ENCODE measurements at places on chromosomes 7 and 10.
A peak's percentile ranks its signal among the peaks of the same experiment; 100 is the strongest.

- DNase-seq, result no peak
Measured at GRCh38 chr7:40148671-40149070, 13.9 kb downstream of the SUGCT start.

DNA sequence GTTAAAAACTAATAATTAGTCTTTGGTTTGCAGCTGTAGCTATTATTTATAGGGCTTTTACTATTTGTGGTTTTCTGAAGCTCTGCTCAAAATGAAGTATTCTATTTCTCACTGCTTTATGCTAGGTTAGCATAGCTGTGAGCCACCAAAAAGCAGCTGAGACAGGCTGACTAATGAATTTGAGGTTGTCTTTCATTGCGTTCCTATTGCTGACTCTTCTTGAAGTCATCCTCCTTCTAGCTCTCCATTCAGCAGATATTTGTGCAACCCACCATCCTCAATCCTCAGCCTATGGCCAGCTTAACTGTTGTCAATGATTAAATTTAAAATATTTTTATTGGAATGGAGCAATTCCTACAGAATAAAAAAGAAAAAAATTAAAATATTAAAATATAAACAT, 2.1 kb upstream of the RALA start:
- DNase-seq, result no peak

GRCh38 chr10:92544296-92544695, 29.6 kb downstream of the IDE start:
- DNase-seq, result no peak

GRCh38 chr10:27207350-27207749, 33.2 kb downstream of the ACBD5 start:
- no peak for DNase-seq

GRCh38 chr7:24963218-24963617, 16.8 kb downstream of the OSBPL3 start:
- peak; percentile 56 for DNase-seq

DNA sequence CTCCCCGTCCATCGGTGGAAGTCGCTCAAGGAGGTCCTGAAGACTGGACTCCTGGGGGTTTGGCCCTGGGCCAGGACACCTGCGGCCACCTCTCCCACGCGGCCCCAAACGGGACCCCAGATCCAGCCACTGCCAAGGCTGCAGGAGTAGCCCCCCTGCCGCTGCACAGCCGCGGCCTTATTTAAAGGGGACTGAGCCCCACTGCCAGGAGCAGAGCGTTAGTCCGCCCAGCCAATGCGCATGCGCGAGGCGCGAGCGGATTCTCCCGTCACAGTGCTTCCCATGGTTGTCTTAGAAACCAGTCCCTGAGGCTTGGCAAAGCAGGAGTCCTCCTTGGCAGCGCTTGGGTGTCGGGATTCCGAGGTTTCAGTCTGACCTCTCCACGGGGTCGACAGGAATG, 320.0 kb downstream of the ZNF716 start:
- DNase-seq, result no peak

GRCh38 chr10:114335614-114336013, 68.7 kb downstream of the AFAP1L2 start:
- DNase-seq, result no peak

- DNase-seq, result no peak
Measured at GRCh38 chr7:37110660-37111424, 337.8 kb downstream of the ELMO1 start.

- DNase-seq, result no peak
Measured at GRCh38 chr10:24982319-24983112, 30.1 kb upstream of the PRTFDC1 start.

DNA sequence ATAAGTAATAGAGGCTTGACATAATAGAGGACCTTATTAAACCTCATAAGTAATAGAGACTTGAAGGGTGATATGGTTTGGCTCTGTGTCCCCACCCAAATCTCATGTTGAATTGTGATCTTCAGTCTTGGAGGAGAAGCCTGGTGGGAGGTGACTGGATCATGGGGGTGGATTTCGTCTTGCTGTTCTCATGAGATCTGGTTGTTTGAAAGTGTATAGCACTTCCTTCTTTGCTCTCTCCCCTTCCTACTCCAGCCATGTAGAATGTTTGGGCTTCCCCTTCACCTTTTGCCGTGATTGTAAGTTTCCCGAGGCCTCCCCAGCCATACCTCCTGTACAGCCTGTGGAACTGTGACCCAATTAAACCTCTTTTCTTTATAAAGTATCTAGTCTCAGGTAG, 8.6 kb downstream of the KIFBP start:
- DNase-seq, result no peak

DNA sequence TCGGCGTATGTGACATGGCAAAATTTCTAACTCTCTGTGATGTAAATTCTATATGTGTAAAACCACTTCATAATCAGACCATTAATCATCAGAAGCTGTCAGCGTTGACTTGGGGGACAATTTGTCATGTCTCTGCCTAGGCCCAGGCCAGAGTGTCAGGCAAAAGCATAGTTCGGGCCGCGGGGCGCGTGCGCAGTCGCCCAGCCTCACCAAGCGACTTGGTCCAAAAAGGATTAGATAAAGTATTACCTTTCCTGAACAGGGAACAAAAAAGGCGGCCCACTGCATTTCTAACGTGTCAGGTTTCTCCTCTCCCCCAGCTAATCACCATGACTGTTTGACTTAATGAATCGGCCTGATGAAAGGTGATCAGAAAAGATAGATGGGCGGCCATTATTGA, 114.2 kb downstream of the EBF3 start:
- no peak for DNase-seq

- DNase-seq, result no peak
Measured at GRCh38 chr7:16083931-16084330, 337.4 kb downstream of the CRPPA start.

- DNase-seq, result no peak
Measured at GRCh38 chr7:107113866-107114265, 54.9 kb upstream of the HBP1 start.

- DNase-seq, result no peak
Measured at GRCh38 chr7:50713123-50713965, 69.4 kb downstream of the GRB10 start.

- DNase-seq, result no peak
Measured at GRCh38 chr10:65710306-65710705, 1215.5 kb upstream of the LRRTM3 start.

- DNase-seq, result no peak
Measured at GRCh38 chr10:36358736-36359135, 716.6 kb upstream of the FZD8 start.

GRCh38 chr7:34044734-34045353, 139.5 kb downstream of the BMPER start:
- DNase-seq, result no peak

GRCh38 chr7:125568799-125569198, 639.2 kb upstream of the POT1 start:
- no peak for DNase-seq

DNA sequence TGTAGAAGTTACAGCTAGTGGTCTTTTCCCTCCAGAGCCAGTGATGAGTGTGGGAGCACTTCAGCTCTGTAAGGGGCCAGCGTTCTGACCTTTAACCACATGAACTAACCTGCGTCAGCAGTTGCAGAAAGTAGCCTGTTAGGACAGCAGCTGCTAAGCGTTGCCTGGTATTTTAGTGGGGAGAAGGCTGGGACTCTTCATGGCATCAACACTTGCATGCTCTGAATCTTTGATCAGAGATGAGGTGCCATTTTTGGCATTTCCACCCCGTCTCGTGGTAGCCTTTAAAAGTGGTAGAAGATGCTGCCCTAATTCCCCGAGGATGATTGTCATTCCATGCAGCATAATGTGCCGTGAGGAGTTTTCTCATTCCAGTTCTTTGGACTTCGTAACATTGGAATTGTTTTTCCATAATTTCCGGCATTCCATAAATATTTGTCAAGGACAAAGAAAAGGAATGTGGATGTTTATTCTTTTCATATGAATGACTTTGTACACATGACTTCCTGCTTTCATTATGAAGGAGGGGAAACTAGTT, 92.2 kb downstream of the AVL9 start:
- DNase-seq, result no peak

- no peak for DNase-seq
Measured at GRCh38 chr10:4282496-4282895, 497.5 kb upstream of the KLF6 start.

GRCh38 chr7:63041786-63042185, 956.9 kb upstream of the ZNF722 start:
- DNase-seq, result no peak

DNA sequence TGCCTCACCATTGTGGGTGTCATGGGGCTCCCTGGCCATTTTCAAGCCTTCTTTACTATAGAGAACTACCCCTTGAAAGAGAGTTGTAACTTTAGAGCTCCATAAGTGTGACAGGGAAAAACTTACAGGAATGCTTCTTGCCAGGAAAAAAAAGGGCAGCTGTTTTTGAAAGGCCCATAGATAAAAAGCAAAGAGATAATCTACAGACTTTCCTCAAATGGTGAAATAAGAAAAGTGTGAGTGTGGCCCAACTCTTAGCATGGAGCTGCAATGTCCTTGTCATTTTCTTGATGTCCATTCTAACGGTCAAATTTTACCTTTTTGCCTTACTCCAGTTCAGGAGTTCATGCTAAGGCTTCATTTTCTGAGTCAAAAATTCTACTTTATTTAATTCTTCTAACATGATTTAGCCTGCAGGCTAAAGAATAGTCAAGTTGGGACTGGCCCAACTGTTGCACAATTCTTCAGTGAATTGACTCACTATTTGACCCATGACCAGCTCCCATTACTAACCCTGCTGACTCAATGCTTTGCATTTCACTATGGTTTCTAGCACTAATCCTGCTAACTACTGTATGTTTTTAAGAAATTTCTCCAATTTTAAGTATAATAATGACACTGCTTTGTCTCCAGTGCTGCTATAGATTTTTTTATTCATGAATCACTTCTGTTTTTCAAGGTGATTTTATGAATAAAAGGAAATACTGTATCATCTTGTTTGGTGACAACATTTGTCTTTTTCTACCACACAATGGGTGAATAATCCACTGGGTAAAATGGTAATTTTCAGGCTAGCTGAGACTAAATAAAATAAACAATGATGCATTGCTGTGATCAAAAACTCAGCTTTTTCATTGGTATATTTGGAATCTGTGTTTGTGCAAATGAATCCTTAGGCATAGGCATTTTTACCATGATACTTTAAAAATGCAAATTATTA, 41.4 kb upstream of the SGCE start:
- DNase-seq, result no peak

DNA sequence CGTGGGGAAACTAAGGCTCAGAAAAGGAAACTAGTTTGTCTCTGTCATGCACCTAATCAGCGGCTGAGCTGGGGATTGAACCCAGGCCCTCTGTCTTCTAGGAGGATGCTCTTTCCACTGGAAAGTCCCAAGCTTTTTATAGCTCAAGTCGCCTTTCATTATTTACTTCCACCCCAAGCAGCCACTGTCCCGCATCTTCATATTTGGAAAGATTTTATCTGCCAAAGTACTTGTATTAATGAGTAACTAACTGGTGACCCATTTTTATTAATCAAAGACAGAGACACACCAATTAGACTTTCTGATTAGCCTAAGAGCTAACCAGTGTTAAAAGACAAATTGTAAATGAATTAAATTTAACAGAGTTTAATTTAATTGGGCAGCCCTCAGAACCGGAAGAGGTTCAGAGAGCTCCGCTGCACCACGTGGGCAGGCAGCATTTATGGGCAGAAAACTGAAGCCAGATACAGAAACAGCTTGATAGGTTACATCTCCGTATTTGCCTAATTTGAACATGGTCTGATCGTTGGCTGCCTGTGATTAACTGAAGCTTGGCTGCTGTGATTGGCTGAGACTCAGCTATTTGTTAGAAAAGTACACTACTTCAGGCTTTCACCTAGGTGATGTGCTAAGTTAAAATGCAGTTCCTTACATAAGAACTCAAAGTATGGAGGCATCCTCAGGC, 78.5 kb upstream of the PDCD4 start:
- no peak for DNase-seq

DNA sequence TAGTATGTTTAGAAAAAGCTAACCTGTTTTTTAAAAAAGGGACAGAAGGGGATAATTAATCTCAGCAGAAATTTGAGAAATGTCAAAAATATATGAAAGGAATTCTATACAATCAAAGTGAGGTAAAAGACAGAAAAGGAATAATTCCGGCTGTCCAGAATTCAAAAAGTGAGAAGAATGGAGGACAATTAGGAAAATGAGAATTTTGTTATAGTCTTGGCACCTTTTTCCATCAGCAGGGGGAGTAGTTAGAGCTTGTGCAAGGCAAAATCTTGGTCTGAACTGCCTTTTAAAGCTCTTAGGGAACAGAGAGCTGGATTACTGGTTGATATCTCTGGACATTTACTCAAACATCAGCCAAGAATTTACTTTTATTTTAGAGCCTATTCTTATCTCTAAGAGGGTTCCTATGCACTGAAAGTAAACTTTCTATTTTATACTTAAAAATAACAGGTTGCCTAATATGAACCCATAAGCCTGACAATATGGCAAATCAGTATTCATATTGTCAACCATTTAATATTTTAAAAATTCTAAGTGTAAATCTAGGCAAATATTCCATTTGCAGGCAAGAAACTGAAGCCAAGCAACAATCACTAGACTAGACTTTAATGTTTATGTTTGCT, 185.6 kb downstream of the ANK3 start:
- no peak for DNase-seq

- DNase-seq, result no peak
Measured at GRCh38 chr10:85786401-85786899, 580.1 kb downstream of the GRID1 start.

DNA sequence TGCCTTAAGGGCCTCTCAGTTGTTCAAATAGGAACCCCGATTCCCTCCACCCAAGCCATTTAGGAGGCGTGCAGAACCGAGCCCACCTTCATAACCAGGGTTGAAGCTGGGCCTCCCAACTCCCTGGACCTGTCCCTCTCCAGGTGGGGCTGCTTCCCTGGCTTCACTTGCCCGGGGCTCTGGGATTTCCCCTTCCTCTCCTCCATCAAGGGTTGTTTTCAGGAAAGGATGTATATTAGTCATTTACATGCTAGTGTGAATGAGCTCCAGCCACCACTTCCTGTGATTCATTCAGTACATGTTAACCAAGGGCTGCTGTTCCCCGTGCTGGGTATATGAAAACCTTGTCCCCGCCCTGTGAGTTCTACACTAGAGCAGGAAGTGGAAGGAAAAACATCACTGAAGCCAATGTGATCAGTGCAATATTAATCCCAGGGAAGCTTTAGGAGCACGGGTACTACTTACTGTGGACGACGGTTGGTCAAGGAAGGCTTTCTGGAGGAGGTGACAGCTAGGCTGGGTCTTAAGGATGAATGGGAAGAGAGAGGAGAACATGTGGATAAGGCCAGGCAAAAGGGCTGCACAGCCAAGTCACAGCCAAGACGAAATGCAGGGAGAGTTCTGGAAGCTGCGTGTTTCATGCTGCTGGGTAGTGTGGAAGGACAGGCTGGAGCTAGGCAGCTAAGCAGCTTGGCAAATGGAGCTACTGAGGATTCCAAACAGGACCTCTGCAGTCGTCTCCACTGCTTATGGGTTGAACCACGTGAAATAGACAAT, 150.1 kb upstream of the SHH start:
- no peak for DNase-seq

DNA sequence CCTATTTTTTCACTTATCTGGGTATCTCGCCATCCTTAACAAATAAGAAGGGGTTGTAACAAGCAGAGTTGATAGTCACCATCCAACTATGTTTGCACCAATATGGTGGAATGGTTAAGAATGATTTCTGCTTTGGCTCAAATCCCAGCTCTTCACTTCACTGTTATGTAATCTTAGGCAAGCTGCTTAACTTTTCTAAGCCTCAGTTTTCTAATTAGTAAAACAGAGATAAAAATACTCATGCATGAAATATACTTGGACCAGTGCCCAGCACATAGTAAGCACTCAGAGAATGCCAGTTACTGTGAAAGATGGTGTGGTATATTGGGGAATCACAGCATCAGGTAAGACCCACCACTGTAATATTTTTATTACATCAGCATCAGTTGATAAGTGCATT, 33.6 kb downstream of the ABCB1 start:
- DNase-seq, result no peak

Measured in activated T-cell treated with anti-CD3 and anti-CD28 coated beads, Interleukin-2, amount 50 U/mL, for 24 hours (primary cell).